ENCODE measurements at places on chromosomes 1 and 21.
A peak's percentile ranks its signal among the peaks of the same experiment; 100 is the strongest.

GRCh38 chr21:38503583-38503982 is 5.3 kb upstream of the ERG start:
- no peak overlapping the region for H3K27ac ChIP-seq
- no peak for DNase-seq
- H3K27me3 ChIP-seq, result no peaks in the 10 kb centered on the region
- no peaks in the 10 kb centered on the region for H3K36me3 ChIP-seq

DNA sequence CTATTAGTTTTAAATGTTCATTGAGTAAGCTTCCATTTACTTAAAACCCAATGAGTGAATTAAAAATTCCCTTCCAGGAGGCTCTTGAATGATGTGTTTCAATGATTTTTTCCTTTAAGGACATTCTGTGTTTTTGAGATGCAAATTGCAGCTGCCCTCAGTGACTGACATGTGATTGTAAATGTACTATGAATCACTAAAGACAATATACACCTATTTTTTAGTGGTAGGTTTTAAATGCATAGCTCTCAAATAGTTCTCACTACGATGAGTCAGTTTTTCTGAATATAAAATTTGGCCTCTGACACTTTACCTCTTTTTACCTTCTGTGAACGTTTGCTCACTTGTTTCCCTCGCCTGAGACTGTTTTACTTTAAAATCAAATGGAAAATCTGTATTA is 204.7 kb downstream of the BARHL2 start:
- H3K4me3 ChIP-seq, result no peak overlapping the region
- DNase-seq, result no peak
- peaks cover 33% of the 10 kb centered on the region for H3K4me1 ChIP-seq

- no peaks in the 10 kb centered on the region for H3K4me1 ChIP-seq
- DNase-seq, result no peak
- no peak overlapping the region for H3K4me3 ChIP-seq
- no peak overlapping the region for H3K27ac ChIP-seq
- no peaks in the 10 kb centered on the region for H3K27me3 ChIP-seq
Measured at GRCh38 chr1:208437401-208437800, 193.2 kb upstream of the PLXNA2 start.

GRCh38 chr1:170205301-170205700 is 59.5 kb downstream of the NTMT2 start:
- no peak for DNase-seq
- peaks cover 5% of the 10 kb centered on the region for H3K4me1 ChIP-seq
- H3K27me3 ChIP-seq, result no peaks in the 10 kb centered on the region
- no peak overlapping the region for H3K4me3 ChIP-seq

DNA sequence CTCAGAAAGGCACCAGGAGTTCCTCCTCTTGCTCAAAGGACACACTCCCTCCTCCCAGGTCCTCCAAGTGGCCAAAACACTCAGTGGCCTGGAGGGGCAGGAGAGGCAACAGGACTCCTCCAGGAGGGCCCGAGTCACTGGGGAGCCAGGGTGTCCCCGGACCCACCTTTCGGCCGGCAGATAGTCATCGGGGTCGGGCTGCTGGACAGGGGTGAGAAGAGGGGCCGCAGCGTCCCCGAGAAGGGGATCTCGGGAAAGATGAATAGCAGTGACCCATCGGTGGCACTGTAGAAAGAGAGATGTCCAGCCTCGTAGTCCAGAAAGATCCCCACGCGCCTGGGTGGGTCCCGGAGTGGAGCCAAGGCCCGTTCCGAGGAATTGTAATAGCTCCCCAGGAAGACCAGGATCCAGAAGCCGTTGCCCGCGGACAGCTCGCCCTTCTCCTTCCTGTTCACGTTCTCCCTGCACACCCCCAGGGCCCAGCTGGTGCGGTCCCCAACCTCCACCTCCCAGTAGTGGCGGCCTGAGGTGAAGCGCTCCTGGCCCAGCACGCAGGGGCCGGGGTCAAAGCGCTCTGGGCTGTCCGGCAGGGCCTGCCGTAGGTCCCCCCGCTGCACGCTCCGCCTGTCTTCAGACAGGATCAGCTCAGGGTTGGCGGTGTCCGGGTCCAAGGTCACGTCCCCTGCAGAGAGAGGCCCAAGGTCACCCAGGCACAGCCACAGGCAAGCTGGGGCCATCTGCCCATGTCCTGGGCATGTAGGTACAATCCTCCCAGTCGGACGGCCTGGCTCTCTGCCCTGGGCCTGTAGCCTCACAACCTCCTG is 11.9 kb downstream of the TRIM11 start:
- H3K36me3 ChIP-seq, result peaks cover 6% of the 10 kb centered on the region
- no peaks in the 10 kb centered on the region for H3K4me1 ChIP-seq
- H3K4me3 ChIP-seq, result no peak overlapping the region
- H3K27ac ChIP-seq, result no peak overlapping the region
- no peak for DNase-seq

DNA sequence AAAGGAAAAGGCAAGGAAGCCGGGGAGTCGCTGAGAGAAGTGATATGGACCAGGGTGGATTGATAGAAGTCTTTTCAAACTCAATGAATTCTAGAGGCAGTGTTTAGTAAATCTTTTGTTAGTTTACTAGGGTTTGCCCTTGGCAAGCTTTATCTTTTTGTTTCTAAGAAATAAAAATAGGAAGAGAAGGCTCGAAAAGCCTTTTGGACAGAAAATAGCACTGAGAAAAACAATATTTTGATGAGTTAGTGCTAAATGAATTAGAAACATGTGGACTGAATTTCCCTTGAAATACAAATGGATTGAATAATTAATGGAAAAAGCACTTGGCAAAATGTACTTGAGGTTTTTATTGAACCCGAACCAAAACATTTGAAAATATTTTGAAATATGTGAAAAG is 121.8 kb upstream of the SPAG17 start:
- no peak overlapping the region for H3K27ac ChIP-seq
- H3K36me3 ChIP-seq, result no peaks in the 10 kb centered on the region
- H3K4me1 ChIP-seq, result peaks cover 19% of the 10 kb centered on the region
- DNase-seq, result no peak
- H3K4me3 ChIP-seq, result no peak overlapping the region

DNA sequence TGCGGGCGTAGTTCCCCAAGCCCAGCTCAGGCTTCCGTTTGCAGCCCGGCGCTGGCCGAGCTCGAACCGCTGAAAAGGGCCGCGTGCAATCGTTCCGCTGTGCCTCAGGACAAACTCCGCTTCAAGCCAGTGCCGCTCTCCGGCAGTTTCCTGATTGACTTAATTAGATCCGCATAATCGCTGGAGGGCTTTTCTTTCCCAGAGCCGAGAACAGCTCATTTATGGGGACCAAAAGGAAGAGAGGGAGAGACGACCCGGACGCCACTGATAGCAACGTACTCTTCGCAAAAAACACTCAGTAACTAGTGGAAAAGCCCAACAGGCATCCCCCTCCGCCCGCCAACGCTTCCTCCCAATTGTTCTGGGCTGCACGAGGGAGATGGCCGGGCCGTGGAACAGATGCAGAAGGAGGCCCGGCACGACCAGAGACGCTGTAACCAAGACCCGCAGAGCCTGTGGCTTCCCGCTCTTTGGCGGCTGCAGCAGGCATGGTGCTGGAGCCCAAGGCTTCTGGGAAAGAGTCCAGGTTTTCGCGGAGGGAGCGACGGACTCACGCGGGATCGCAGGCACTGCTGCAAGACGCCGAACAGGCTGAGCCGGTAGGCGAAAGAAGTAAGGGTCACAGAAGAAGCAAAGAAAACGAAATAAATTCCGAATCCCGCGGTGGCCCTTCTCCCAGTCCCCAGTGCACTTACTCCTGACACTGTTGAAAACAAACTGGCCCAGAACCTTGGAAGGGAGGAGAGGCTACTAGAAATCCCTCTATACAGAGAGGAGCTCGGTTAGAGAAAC is 3.6 kb upstream of the FOXD2 start:
- no peak for DNase-seq
- peaks cover 68% of the 10 kb centered on the region for H3K27me3 ChIP-seq
- H3K4me3 ChIP-seq, result peak overlapping the region; percentile 23
- H3K36me3 ChIP-seq, result no peaks in the 10 kb centered on the region
- peak overlapping the region; percentile 76 for H3K27ac ChIP-seq

- H3K4me3 ChIP-seq, result no peak overlapping the region
- no peak for DNase-seq
Measured at GRCh38 chr1:229570891-229571516, 12.5 kb upstream of the ABCB10 start.

GRCh38 chr1:215529111-215529510 is 38.0 kb upstream of the KCTD3 start:
- DNase-seq, result no peak
- no peaks in the 10 kb centered on the region for H3K36me3 ChIP-seq
- H3K4me1 ChIP-seq, result peaks cover 3% of the 10 kb centered on the region
- no peak overlapping the region for H3K27ac ChIP-seq
- no peak overlapping the region for H3K4me3 ChIP-seq

Data from progenitor cell of endocrine pancreas (in vitro differentiated cells).